ENCODE measurements at places on chromosomes 11 and 22. TPM values are rescaled to one million over a fixed set of nuclear protein-coding genes. Genes with fewer than 3 reads are reported as not detected.
A peak's percentile ranks its signal among the peaks of the same experiment; 100 is the strongest.

Gene OSBP2
- total RNA-seq = 3.1 TPM

Gene MPEG1
- total RNA-seq = 48.9 TPM

DNA sequence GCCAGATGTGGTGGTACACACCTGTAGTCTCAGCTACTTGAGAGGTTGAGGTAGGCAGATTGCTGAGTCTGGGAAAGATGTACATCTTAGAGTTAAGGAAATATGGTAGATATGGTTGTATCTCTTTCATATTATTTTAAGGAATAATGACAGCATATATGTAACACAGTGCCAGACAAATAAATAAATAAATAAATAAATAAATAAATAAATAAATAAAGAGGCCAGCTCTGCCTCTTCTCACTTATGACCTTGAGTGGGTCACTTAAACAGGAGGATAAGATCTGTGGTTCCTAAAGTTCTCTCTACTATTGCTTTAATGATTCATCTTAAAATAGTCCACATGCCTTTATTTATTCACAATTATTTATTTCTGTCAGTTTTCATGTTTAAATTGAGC, 890.9 kb upstream of the TENM4 start:
- no peaks in the 10 kb centered on the region for H3K4me1 ChIP-seq
- no peaks in the 10 kb centered on the region for H3K27me3 ChIP-seq
- no peak overlapping the region for H3K4me3 ChIP-seq
- no peak for DNase-seq

DNA sequence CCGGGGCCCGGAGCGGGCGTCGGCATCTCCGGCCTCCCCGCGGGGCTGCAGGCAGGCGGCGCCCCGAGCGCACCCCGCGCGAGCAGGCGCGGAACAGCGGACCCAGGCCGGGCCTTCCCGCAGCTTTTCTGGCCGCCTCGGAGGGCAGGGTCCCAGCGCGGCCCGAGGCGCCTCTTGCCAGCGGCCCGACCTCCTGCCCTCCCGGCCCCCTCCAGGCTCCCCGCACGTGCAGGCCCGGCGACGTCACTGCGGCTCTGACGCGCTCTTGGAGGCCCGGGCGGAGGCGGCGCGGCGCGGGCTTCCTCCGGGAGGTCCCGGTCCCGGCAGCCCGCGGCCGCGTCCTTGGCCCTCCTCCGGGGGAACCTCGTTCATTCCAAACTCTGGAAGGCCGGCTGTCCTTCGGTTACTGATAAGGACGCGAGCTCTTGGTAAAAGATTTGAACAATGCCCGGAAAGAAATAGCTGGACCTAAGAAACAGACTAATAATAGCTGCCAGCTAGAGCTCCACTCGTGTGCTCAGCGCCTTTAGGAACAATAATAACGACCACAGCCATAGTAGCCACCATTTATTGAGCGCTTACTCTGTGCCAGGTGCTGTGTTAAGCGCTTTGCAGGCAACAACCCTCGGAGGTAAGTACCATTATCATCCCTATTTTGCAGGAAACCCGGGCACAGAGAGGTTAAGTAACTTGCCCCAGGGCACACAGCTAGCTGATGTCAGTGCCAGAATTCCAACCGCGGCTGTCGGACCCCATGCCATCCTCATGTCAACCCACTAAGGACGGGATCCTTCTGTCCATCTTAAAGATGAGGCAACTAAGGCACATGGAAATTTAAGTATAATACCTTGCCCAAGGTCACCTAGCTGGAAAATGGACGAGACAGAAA, 39.1 kb upstream of the CREB3L1 start:
- H3K4me3 ChIP-seq = peak overlapping the region; percentile 62
- H3K27me3 ChIP-seq = no peaks in the 10 kb centered on the region
- H3K4me1 ChIP-seq = peaks cover 40% of the 10 kb centered on the region
- H3K36me3 ChIP-seq = no peaks in the 10 kb centered on the region
- peak overlapping the region; percentile 89 for H3K27ac ChIP-seq
- peak; percentile 82 for DNase-seq

- no peak for DNase-seq
- H3K4me3 ChIP-seq = no peak overlapping the region
- no peaks in the 10 kb centered on the region for H3K36me3 ChIP-seq
- no peaks in the 10 kb centered on the region for H3K4me1 ChIP-seq
- no peak overlapping the region for H3K27ac ChIP-seq
- H3K27me3 ChIP-seq = no peaks in the 10 kb centered on the region
Observed at GRCh38 chr11:126823274-126823673, 177.3 kb downstream of the KIRREL3 start.
